ENCODE measurements at places on chromosomes 12 and 14.
A peak's percentile ranks its signal among the peaks of the same experiment; 100 is the strongest.

DNA sequence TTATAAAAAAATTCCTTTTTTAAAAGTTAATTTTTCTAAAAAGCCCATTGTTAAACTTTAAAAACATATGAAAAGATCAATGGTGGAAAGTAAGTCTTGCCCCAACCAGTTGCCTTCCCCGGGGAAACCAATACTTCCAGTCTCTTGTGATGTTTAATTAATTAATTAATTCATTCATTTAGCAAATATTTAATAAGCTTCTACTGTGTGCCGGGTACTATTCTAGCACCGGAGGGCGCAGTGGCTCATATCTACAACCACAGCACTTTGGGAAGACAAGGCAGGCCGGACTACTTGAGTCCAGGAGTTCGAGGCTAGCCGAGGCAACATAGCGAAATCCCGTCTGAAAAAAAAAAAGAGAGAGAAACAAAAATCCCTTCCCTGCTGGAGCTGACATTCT, 87.4 kb downstream of the HECTD4 start:
- no peak for DNase-seq

- peak; percentile 70 for DNase-seq
Measured at GRCh38 chr14:95319312-95320077, at the start of gene CLMN. CLMN (minus strand) TSS chr14:95319908; CDS start chr14:95319792, 116 bp downstream.

- DNase-seq = no peak
Measured at GRCh38 chr14:100066962-100067361, 1.7 kb downstream of the EVL start.

GRCh38 chr12:51534216-51535074, 56.6 kb upstream of the SCN8A start:
- DNase-seq = no peak

DNA sequence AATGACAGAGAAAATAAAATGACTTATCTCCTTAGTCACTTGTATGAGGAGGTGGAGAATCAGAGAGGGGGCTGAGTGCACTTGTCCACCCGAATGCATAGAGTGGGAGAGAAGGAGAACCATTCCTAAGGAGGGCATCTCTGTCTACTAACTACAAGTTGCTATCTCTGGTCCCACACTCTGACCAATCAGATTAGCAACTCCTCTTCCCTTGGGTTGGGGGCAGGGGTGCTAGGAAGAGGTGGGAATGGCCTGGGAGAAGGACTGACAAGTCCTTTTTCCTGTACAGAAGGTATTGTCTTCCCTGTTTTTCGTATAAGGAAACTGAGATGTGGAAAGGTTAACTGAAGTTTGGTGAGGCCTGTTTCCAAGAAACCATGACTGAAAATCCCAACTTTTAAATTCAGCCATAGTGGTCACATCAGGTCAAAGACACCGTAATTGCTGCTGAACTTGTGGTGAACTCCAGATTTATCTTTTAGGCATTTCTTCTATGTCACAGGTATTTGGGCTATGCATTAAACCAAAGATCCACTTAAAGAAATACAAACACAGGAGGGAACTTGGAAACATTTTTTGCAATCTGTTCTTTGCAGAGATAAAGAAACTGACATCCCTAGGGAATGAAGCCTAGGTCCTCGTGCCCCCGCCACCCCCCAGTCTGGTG, 207.8 kb downstream of the CRADD start:
- no peak for DNase-seq

DNA sequence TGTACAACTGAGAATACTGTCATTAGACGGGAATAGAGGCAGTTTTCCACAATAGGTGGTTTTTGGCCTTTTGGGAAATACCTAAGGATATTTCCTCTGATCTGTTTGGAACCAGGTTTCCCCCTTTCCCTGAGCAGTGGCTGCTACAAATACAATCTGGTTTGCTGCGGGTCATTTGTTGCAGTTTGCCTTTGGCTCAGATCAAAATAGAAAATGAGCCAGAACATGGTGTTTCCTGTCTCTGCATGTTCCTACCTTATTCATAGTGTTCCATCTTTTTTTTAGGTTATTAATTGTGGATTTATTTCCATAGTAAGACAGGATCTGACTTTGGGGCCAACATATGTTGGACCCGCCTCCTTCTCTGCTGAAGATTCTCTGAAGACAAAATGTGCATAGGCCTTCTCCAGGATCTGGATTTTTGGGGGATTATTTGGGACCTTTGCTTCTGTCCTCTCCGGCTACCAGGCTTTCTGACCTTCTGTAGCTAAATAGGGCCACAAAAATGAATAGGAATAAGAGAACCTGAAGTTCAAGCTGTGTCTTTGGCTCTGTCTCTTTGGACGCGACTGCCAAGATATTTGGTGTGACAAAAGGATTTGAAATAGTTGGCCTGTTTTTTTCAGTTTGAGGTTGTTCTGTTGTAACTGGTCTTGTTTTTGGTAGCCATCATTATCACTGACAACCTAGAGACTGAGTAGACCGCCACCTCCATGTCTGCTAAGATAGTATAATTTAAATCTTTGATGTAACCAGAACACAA, 146.9 kb downstream of the PRKCH start:
- no peak for DNase-seq

GRCh38 chr14:77228056-77228455, 43.0 kb downstream of the NGB start:
- no peak for DNase-seq

DNA sequence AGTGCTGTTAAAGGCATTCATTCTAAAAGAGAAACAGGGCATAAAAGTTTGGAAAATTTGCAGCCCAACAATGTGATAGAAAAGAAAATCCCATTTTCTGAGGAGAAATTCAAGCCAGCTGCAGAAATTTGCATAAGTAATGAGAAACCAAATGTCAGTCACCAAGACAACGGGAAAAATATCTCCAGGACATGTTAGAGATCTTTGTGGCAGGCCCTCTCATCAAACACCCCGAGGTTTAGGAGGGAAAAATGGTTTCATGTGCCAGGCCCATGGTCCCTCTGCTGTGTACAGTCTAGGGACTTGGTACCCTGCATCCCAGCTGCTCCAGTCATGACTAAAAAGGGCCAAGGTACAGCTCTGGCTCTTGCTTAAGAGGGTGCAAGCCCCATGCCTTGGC, 251.0 kb upstream of the FAR2 start:
- DNase-seq = no peak

DNA sequence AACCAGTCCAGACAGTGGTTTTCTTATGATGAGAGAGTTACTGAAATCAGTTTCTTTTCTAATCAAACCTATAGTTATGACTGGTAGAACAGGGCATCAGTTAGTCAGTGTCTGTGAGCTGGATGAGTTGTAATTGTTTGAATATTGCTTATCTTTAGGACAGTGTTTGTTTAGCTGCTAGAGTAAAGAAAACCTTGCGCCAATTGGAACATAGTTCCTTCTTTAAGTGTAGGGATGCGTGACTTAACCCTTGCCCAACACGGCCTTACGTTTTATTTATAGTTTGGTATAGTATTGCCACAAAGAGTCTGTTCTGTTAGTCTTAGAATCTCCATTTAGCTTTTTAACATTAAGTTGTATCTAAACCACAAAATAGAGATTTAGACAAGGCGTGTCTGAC, 572.6 kb downstream of the SLC16A7 start:
- no peak for DNase-seq

- DNase-seq = no peak
Measured at GRCh38 chr12:114682106-114682784, 1.7 kb downstream of the TBX3 start.

GRCh38 chr14:68127166-68127565, 307.6 kb downstream of the RAD51B start:
- no peak for DNase-seq

GRCh38 chr14:26863736-26864135, 265.9 kb upstream of the NOVA1 start:
- no peak for DNase-seq
